ENCODE measurements at places on chromosomes 2 and 18.

- no peak for DNase-seq
These were observed 244.1 kb downstream of the LPIN1 start for GRCh38 chr2:11990576-11990975.

DNA sequence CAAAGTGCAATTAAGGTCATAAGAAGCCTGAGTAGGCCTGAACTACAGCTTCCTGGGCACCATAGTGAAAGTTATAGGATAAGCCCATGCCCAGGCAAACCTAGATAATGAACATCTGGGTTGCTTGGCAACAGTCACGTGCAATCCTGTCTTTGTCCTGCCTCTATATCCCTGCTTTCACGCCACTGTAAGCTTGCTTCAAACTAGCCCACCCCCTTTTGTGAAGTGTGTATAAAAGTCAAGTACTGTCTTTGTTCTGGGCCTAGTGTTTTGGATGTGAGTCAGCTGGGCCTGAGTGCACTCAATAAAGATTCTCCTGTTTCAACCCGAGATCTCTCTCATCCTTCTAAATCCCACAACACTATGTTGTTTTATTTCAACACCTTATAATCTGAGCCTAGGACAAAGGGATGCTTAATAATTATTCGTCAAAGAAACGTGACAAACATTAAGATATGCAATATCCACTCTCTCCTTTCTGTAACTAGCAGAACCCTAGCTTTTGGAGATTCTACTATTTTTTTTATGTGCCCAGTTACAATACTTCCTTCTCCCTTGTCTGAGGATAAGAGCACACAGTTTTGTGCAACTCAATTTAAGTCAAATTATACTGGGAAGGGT, 927.8 kb downstream of the SUCLG1 start:
- DNase-seq = no peak

DNA sequence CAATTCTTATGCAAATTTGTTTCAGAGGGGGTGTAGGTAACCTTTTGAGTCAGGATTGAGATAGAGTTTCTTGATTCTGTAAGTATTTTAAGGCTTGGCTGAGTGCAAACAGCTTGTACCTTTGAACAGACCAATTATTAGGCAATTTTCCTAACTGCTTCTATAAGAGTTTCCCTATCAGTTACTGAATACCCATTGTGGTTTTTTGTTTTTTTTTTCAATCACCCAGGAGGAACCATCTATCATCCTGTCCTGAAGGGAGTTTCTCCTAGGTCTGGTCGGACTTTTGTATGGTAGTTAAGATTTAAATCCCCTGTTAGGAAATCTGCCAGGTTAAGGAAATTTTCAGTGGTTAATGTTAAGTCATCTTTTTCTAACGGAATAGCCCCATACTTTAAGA, 319.4 kb upstream of the SLC39A10 start:
- no peak for DNase-seq

- no peak for DNase-seq
These were observed 13.9 kb downstream of the CLASP1 start for GRCh38 chr2:121635371-121635770.

GRCh38 chr2:85788603-85789002, 34.8 kb downstream of the ATOH8 start:
- no peak for DNase-seq

DNA sequence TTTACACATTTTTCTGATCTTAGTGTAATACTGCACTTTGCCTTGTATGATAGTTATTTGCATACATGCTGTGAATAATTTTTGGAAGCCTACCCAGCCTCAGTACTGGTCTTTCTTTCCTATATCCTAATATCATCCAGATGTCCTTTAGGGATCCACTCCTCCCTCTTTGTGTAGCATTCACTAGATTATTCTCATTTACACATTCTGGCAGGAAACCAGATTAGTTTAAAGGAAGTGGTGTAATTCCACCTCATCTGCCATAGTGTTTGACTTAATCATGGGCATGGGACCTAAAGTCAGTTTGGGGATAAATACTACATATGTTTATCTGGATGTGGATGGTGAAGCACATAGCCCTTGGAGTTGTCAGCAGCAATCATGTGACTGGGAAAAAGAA, 444.9 kb upstream of the MAP2 start:
- DNase-seq = peak; percentile 73

GRCh38 chr2:127661072-127661649, 14.2 kb downstream of the LIMS2 start:
- DNase-seq = no peak

DNA sequence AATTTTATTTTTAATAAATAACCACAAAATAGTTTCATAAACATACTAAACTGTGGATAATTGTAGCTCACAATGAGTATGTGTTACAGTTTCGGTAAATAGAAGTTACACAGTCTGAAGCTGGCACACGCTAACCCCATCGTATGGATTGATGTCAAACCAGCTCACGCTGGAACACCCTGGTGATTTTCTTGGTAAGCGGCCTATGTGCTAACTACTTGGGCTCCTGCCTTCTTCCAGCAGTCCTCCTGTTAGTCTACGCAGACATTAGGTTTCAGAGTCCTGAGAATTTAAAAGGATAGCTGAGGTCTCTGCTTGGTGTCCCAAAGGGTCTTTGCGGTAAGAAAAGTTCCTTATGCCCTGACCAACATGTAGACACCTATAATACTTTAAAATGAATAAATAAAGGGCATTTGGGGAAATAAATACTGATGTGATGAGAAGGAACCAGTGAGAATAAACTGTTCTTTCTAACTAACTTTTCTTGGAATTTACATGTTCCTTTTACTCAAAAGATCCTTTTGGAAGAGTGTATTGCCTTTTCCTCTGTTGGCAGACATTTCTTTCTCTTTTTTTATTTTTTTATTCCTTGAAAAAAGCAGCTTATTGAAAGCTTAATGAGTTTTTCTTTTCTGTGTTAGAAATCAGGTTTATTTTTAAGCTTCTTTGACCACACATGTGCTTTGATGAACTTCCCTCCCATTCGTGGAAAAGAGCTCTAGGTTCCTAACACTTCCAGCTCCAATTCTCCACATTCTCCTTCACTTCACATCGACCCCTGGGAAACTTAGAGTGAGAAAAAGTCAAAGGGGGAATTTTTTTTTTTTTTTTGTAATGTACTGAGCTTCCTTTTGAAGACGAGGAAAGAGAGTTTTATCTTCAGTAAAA, 322.2 kb downstream of the IRS1 start:
- no peak for DNase-seq
